NCI-H226 (cell line): ENCODE measurements at places on chromosomes 7 and 10.

DNA sequence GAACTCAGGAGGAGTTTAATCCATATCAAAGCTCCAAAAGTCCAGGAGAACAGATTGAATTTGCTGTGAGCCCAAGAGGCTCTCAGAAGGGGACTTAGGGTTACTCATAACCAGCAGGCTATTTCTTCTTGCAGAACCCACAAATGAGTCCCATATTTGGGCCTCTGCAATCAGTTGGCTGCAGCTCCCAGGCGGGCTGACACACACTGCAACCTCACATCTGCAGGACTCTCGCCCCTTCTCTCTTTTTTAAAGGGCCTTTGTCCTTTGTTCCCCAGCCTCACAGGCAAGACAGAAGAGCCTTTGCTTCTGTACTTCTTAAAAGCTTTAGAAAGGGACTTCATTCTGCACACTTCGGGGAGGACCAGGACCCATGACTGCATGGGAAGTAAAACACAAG lies 26.7 kb downstream of the CREB3L2 start:
- DNase-seq: no peak

GRCh38 chr10:102184606-102185005 lies 32.4 kb downstream of the NOLC1 start:
- DNase-seq: no peak

DNA sequence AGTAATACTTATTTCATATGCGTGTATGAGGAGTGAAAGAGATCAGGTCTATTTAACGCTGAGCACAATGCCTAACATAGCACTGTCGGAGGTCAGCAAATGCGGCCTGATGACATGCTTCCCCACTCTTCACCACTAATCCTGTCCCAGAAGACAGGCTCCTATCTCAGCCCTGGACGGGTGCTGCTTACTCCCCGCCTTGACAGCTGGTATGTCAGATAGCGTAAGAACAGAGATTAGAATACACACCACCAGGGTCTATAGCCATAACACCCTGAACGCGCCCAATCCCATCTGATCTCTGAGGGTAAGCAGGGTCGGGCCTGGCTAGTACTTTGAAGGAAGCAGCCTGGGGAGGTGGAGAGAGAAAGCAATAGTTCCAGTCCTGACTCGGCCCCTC lies 32.3 kb upstream of the TM9SF3 start:
- DNase-seq: no peak

DNA sequence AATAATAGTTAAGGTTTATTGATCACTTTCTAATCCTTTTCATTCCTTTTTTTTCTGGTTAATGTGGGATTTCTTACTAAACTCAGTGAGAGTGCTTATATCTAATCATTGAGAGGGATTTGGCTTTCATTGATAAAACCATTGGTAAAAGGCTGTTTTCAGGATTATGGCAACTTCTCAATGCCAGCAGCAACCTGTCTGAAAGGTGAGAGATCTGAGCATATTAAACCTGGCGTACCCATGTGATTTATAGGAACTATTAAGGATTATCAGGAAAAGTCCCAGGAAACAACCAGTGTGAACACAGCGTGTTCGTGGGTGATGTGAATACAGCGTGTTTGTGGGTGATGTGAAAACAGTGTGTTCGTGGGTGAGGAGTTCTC lies 65.9 kb downstream of the PDIA4 start:
- DNase-seq: no peak

- DNase-seq: no peak
Observed at GRCh38 chr10:112006407-112006806, 177.2 kb downstream of the GPAM start.

DNA sequence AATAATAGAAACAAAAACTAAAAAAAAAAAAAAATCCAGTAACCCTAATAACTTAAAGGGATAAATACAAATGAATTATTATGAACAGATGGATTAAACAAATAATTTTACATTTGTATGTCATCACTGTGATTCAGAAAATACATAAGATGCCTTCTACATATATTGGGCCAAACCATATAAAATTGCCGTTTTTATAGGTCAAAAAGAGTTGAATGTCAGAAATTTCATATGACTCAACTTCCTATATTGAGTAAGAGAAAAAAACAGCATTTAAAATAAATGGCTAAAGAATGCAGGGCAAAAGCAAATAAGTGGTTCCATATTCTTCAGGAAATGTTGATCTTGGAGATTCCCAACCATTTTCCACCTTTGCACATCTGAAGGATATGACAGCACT lies 9.4 kb downstream of the SLC35B4 start:
- DNase-seq: no peak

DNA sequence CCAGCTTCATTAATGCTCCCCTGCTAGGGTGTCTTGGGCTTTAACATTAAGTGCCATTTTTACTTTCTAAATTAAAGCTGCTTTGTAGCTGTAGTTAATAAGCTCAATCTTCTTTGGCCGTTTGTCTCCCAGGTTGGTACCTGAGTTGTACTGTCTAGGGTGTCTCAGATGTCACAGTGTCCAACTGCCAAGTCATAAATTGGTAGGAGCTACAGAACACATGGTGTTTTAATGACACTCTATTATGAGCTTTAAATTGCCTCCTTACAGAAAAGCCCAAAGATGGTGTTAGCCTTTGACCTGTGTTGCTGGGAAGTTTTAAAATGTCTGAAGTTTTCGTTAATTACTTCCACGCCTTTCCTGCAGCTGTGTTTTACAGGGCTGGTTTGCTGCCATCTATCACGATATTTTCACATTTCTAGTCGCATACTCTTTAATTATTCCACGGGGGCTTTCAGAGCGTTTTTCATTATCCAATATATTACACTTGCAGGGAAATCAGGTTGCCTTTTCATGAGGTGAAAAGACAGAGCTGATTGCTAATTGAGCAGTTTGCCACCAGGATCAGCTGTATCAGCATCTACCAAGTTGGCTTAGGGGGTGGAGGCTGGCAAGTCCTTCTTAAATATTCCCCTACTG lies 247.8 kb upstream of the PLPP4 start:
- DNase-seq: no peak

GRCh38 chr10:12606461-12606860 lies 257.1 kb downstream of the CAMK1D start:
- DNase-seq: no peak

GRCh38 chr10:93844979-93845626 lies 48.7 kb upstream of the SLC35G1 start:
- no peak for DNase-seq

DNA sequence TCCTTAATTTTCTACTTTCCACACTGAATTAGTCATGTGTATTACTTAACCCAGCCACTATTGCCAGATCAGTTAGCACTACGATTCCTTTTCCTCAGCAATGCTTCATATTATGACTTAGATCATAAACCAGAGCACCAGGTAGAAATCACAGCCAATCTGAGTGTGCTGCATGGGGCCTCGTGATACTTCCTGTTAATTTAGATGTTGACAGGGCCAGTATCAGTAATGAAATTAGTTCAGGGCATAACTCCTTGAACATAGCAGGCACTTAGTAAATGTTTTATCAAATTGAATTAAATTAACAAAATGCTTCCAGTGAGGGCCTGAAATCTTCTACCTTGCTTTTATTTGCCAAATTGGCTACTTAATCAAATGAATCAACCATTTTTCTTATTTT lies 169.3 kb upstream of the LRGUK start:
- no peak for DNase-seq

- DNase-seq: peak; percentile 53
Observed at GRCh38 chr10:57979491-57979890, 288.2 kb downstream of the IPMK start.

DNA sequence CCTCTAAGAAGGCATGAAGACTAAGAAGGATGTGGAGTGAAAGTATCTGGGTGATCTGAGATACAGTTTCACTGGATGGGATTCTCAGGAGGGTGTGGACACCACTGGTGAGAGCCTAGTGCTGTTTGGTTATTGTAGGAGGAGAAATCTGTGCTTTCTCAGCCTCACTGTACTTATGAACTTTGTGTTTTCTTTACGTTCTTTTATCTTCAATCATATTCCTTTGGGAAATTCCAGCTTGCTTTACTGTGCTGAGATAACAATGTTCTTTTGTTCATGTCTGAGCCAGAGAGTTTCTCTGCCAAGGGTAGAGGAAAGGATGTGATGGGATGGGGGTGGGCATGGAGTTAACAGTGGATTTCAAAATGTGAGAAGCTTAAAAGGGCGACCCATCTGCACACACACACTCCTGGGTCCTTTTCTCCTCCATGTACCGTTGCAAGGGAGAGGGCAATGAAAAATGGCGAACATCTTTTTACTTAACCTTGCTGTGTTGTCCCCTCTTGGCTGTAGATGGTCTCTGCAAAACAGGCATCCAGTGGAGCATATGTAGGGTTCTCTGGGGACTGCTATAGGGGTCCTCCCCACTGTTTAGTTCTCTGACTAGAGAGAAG lies 25.0 kb upstream of the TAX1BP1 start:
- peak; percentile 84 for DNase-seq

- DNase-seq: no peak
Observed at GRCh38 chr10:10662716-10663408, 354.8 kb upstream of the CELF2 start.

- no peak for DNase-seq
Observed at GRCh38 chr7:156123362-156123761, 311.1 kb upstream of the SHH start.

DNA sequence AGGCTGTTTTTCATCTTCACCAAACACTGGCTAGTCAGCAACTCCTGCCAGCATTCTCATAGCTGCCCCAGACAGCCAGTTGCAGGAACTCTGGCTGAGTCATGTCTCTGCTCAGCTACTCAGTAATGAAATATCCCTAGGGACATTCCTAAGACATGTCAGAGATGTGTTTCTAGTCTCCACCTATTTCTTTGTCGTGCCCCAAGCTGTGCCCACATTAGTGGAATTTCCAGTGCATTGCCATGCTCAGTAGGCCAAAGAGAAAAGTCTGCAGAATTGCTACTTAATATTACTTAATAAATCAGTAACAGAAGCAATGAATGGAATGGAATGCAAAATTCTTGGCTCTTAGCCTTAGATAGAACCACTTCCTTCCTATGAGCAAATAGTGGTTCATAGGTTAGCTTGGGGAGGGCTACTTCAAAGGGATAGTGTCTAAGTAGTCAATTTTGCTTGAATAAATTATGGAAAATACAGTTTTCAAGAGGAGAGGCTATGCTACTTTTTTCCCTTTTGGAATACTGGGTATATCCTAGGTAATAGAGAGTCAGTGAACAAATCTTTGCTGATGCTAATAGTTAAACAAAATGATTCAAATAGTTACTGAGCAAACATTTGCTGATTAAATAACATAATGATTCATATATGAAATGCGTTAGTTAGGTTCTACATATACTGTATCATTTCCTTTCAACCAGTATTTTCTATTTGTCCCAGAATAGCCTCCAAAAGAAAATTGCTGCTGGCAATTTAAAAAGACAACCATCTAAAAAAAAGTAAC lies 23.6 kb upstream of the SEMA3C start:
- peak; percentile 97 for DNase-seq

GRCh38 chr10:28331841-28332240 lies 29.0 kb upstream of the MPP7 start:
- no peak for DNase-seq

GRCh38 chr7:27641581-27642230 lies 21.0 kb downstream of the HIBADH start:
- peak; percentile 73 for DNase-seq

DNA sequence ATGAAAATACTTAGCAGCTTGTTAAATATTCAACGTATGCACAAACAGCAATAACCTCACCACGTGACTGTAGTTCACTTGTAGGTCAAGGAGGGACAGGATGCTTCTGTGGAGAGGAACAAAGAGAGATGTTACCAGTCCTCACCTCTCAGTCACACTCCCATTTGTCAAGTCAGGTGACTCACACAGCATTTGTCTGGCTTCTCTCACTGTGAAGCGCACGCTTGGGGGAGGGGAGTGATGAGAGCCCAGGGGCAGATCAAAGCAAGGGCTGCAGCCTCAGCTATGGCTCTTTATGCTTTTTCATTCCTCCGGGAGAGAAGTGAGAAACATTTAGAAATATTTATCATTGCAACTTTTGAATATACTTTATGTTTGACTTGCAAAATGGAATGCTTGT lies 2.9 kb upstream of the RBM20 start:
- no peak for DNase-seq

GRCh38 chr10:63221950-63222349 lies 88.8 kb downstream of the NRBF2 start:
- no peak for DNase-seq

DNA sequence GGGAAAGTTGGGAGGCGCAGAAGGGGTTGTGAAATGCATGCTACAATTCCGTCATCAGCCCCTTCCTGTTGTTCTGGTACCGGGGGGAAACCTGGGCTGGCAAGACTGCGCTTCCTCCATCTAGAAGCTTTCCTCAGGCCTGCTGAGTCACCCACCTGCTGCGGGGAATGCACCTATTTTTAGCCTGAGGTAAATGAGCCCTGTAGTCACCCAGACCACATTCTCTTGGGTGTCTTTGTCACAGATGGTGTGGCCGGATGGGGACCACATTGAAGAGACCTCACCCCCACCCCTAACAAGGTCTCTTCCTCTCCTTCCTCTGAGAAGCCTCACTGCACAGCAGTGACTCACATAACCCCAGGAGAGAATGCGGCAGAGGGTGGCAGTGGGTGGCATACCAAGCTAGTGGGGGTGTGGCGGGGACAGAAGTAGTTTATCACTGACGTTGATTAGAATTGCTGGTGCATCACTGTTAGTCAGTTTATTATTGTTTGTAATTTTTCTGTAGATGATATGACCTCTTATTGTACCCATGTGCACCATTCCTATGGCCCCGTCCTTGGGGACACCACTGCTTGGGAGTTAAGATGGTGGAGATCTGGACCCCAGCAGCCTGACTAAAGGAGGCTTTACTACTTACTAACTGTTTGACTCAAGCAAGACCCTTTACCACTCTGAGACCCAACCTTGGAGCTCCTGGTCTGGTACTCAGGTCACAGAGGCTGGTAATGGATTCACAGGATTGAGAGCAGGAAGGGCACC lies 83.0 kb upstream of the DUSP5 start:
- DNase-seq: peak; percentile 84

DNA sequence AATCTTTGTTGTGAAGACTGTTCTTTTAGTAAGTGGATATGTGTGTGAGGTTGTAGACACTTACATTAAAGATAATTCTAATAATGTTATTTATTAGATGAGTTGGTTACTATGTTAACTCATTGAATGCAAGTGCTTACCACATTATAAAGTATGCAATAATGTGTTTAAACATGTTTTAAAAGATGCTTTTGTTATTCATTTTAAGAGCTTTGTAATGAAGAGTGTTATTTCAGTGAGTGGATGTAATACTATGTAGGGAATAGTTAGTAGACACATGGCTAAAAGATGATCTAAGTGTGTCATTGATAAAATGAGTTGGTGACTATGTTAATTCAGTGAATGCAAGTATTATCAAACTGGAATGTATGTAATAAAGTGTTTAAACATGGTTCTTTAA lies 70.0 kb upstream of the VOPP1 start:
- DNase-seq: no peak
